ENCODE measurements at places on chromosomes 6 and 20.

GRCh38 chr20:62805155-62805710 is 598 bp downstream of the OGFR start:
- DNase-seq: no peak

GRCh38 chr6:32369660-32370059 is 2.0 kb downstream of the TSBP1 start:
- DNase-seq: no peak

- DNase-seq: no peak
These were observed 19.5 kb downstream of the LRRN4 start for GRCh38 chr20:6034134-6034969.

GRCh38 chr20:48788486-48789072 is 39.2 kb downstream of the PREX1 start:
- DNase-seq: no peak

DNA sequence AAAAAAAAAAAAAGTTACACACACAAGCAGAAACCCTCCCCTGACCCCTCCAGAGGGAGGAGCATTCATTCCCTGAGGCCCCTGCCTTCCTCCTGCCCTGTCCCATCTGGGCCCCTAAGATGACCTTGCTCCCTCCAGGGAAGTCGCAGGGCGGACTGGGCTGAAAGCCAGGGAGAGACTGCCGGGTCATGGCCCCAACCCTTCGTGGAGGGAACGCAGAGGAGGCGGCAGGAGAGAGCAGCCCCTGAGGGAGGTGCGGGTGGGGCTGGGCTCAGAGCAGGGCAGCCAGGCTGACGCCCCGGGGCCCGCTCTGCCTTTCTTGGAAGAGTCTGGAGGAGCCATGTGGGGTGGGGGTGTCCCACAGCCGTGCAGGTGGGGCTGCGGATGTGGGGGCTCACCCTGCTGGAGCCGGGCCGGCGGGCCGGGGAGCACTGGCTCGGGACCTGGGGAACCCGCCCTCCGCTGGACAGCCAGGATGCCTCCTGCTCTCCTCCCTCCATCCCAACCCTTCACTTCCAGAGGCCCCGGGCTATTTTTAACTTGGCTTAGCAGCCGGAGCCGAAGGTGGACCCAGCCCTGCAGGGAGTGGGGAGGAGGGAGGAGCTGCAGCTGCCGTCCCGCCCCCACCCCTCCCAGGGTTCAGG is 15.0 kb upstream of the ABHD16B start:
- no peak for DNase-seq

GRCh38 chr6:48782225-48782624 is 671.2 kb upstream of the PTCHD4 start:
- DNase-seq: no peak

GRCh38 chr6:47344022-47344421 is 34.3 kb upstream of the TNFRSF21 start:
- peak; percentile 25 for DNase-seq

DNA sequence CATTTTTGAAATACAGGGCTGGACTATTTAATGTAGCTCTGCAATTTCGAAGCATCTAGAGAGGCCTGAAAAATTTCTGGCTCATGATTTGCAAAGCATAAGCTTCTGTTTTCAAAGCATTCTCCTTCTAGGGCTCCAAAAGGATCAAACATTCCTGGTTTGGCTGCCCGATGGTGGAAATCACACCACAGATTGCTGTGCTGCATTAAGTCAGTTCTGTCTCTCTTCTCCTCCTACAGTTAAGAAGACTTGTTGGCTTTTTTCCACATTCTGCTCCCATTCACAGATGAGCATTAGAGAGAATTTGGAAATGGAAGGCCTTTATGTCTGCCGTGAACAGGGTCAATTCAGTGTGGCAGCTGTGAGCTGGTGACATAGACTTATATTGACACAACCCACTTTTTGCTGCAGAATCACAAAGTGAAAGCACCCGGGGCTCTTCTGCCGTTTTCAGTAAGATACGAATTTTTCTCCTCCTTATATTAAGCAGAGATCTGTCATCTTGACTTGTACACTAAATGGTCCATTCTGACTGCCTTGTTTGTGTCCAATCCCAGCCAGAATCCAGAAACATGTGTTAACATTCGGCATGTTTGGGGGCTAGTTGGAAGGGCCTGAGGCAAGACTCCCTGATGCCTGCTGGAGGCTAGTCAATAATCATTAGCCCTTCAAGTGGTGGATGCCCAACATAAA is 330.8 kb upstream of the DEFB112 start:
- no peak for DNase-seq

DNA sequence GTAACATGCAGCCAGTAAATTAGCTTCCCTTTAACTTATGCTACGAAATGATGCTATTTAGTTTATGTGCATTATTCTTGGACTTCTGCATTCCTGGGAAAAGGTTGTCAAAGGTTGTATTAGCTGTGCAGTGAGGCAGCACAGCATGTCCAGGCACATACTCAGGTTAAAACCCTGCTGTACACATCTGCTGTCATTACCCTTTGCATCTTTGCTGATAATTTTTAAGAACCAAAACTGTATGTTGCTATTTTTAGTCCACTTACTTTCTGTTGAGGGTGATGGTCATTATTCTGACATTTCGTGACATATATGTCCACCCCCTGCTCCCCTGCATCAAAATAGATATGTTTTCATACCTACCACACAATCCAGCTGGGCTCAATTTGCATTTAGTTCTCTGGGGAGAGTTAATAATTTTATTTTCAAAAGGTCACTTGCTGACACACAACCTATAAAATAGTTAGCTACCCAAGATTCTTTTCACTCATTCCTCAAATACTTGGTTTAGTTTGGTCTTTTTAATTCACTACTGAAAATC is 142.5 kb upstream of the SPACA1 start:
- DNase-seq: no peak

DNA sequence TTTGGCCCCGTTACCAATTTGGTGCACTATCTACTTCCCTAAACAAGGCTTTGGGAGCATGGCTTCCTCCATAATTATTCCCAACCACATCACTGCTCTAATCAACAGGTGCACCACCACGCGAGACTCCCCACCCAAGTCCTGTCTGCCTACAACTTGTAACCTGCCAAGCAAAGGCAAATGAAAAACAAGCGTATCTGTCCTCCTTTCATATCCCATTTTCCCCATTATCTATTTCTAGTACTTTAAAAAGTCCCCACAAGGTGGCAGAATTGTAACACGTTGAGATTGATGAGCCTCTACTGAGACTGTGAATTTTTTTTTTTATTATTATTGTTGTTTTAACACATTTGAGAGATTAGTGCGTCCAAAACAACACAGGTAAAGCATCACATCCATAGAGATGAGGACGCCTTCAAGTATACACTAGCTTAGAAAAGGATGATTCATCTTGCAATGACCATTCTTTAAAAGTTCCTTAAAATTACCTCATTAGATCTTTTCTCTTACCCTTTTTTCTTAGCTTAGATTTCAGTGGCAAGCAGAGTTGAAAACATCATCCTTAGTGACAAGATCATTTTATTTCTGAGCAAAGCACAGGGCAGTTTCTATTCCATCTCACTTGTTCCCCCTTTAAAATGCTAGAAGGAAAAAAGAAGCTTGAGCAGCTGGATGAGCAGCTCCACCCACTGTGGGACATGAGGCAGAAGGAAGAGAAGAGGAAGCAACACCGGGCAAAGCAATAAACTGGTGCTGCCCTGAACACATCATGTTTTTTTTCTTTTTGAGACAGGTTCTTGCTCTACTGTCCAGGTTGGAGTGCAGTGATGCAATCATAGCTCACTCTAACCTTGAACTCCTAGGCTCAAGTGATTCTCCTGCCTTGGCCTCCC is 210.8 kb downstream of the ARHGAP18 start:
- no peak for DNase-seq

GRCh38 chr6:157873735-157874344 is 50.8 kb downstream of the SNX9 start:
- DNase-seq: no peak

GRCh38 chr6:11766589-11767450 is 11.8 kb downstream of the ADTRP start:
- DNase-seq: no peak

GRCh38 chr6:12324748-12325147 is 34.6 kb downstream of the EDN1 start:
- no peak for DNase-seq

DNA sequence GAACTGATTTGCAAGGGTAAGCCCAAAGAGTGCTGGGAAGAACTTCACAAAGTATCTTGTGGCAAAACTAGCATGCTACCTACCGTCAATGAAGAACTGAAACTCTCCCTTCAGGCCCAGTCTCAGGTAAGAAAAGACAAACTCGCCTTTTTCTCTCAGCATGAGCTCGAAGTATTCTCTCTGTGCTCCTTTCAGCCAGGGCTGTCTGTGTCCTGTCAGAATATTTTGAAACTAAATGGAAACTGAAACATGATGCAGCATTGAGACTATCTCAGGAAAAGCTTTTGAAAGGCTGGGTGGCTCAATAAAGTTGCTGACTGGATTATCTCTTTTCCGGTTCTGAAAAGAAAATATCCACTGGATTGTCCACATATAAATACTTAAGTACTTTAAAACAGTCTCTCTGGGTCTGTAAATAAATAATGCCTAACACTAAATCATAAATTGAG is 696 bp downstream of the CALHM5 start:
- no peak for DNase-seq

DNA sequence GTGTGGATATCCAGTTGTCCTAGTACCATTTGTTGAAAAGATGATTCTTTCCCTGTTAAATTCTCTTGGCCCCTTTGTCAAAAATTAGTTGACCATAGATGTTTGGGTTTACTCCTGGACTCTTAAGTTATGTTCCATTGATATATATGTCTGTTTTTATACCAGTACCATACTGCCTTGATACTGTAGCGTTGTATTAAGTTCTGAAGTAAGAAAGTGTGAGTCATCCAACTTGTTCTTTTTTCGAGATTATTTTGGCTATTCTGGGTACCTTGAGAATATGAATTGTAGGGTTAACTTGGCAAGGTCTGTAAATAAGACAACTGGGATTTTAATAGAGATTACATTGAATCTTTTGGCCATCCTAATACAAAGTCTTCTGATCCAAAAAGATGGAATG is 26.5 kb downstream of the PANK2 start:
- no peak for DNase-seq

- DNase-seq: peak; percentile 35
These were observed 48.1 kb downstream of the KCNS1 start for GRCh38 chr20:45052698-45053429.

GRCh38 chr6:3036861-3037637 is 31.2 kb upstream of the RIPK1 start:
- DNase-seq: no peak

DNA sequence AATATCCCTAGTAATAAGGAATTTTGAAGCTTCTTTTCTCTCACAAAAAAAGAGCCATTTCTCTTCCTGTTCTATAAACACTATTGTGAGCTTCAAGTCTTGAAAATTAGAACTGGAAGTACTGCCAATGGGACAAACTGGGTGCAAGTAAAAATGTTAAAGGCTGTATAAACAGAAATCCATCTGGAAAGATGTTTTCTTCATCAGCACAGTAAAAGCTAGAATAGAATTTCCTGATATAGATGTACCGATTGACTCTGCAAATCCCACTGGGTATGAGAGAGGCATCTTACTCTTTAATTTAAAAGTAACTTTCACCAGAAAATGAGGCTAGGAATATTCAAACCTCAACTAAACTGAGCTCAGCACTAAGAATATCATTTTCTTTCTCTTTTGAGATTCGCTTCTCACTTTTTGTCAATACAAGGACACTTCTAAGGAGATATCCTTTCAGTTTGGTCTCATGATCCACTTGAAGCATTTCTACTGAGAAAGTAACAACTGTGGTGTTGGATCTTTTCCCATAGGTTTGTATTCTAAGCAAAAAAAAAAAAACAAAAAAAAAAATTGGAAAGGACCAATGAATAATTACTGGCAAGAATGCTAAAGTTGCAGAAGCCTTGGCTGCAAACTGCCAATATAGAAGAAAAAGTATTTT is 169.0 kb upstream of the PRDM1 start:
- no peak for DNase-seq

GRCh38 chr6:122651031-122651430 is 40.8 kb downstream of the PKIB start:
- DNase-seq: no peak

DNA sequence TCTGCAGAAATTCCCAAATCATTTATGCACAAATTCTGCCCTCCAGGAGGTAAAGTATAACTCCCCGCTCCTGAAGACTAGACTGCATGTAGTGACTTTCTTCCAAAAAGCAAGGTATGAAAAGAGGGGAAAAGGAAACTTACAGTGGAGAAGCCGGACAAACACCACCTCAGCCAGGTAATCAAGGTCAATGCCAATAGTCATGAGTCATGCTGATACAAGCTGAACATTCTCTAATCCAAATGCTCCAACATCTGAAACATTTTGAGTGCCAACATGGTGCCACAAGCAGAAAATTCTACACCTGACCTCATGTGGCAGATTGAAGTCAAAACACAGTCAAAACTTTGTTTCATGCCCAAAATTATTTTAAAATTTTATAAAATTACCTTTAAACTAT is 165.6 kb downstream of the FOXA2 start:
- no peak for DNase-seq

- DNase-seq: no peak
These were observed 213.4 kb downstream of the PACRG start for GRCh38 chr6:162941128-162941527.

Data from NCI-H2029 (cell line).